ENCODE measurements at places on chromosomes 6 and 20.

DNA sequence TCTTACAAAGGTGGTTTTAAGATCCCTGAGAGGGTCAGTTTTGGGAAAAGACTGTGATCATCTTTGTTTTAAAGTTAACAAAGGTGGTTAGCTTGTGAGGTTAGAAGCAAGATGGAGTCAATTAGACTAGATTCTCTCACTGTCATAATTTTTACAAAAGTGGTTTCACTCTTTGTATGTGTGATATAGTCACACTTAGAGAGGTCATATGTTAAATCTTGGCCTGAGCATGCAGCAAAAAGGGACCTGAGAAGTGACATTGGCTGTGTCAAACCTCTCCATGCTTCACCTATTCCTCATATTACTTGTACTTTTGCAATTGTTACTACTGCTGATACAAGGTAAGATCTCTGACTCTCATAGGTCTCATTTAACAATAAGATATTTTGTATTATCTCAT lies 368.0 kb downstream of the TBC1D32 start:
- no peak for DNase-seq

- no peak for DNase-seq
These were observed 37.1 kb downstream of the GPR6 start for GRCh38 chr6:110015206-110015605.

GRCh38 chr6:157741321-157741947 lies 81.6 kb upstream of the SNX9 start:
- DNase-seq = no peak

DNA sequence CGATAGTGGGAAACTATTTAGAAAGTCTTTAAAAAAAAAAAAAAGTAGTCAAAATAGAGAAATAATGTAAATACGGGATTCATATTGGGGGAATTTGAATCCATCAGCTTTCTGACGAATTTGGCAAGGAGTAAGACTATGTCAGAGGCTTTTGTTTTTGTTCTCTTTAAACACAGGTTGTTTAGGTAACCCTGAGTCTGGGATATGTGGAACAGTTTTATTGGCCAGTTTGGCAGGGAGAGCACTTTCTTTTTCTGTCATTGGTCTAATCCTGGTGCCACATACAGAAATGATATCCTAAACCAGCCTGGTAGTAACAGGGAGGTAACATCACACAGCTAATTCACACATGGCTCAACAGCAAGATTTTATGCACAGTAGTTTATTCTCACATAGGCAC lies 27.7 kb downstream of the HAO1 start:
- no peak for DNase-seq

DNA sequence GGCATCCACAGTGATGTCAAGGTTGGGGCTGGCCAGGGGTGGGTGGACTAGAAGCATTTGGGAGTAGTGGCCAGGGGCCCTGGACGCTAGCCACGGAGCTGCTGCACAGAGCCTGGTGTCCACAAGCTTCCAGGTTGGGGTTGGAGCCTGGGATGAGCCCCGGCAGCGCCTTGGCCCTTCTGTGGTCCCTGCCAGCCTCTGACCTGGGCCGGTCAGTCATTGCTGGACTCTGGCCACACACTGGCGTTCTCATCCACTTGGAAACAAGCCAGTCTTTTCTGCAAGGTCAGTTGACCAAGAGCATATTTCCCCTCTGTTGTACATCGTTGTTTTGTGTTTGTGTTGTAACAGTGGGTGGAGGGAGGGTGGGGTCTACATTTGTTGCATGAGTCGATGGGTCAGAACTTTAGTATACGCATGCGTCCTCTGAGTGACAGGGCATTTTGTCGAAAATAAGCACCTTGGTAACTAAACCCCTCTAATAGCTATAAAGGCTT lies 8.4 kb downstream of the PSMA7 start:
- DNase-seq = no peak

GRCh38 chr20:9214685-9215084 lies 145.8 kb downstream of the PLCB4 start:
- no peak for DNase-seq

DNA sequence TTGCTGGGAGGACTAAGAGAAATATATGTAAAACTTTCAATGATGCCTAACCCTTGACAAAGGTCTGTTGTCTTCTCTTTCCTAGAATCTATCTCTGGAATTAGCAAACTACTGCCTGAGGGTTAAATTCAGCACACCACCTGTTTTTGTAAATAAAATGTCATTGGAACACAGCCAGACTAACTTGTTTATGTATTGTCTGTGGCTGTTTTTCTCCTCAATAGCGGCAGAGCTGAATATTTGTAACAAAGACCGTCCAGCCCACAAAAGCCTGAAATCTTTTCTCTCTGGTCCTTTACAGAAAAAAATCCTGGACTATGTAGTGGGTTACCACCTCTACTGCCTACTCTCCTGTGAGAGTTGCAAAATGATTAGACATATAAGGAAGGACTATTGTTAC lies 33.3 kb upstream of the SYNDIG1 start:
- DNase-seq = no peak

- DNase-seq = no peak
These were observed 119.9 kb downstream of the FOXA2 start for GRCh38 chr20:22464312-22465003.

DNA sequence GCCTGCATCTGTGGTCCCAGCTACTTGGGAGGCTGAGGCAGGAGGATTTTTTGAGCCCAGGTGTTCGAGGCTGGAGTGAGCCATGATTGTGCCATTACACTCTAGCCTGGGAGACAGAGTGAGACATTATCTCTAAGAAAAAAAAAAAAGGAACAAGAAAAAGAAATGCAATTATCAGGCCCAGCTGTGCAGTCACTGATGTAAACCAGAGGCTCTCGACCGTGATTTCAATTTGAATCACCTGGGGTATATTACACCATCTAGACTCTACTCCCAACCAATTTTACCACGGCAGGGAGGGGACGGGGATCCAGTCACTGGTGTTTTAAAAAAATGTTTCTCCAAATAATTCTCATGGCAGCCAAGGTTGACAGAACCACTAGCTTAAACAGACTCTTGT lies 48.8 kb upstream of the NKX2-2 start:
- no peak for DNase-seq

DNA sequence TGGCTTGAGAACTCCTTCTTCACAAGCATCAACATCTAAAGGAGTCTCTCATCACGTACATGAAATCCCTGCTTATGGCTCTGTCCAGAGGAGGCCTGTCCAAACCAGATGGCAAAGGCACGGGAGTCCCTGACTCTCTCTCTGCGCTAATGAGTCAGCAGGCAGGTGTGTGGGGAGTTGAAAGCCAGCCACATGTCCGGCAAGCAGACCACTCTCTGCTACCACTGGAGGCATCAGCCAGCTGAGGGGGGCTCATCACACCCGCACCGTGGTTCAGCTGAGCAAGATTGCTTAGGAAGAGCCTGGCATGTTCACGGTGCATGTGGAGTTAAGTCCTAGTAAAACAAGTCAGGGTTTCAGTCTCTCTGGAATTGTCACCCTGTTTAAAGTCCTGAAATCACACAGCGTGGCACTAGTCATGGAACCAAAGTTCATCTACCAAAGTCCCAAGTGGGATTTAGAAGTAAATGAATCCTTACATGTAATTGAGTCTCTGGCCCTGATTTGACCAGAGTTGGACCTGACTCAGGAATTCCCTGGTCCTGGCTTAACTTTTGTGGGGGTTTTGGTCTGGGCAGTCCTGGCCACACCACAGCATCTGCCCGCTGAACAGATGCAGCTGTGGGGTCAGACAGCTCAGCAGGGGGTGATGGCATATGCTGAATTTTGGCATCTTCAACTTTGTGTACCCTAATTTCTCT lies 155.2 kb upstream of the RIN2 start:
- no peak for DNase-seq

GRCh38 chr6:53361549-53362031 lies 12.8 kb upstream of the ELOVL5 start:
- DNase-seq = no peak

- DNase-seq = no peak
These were observed 40.6 kb downstream of the LYRM2 start for GRCh38 chr6:89597988-89598387.

DNA sequence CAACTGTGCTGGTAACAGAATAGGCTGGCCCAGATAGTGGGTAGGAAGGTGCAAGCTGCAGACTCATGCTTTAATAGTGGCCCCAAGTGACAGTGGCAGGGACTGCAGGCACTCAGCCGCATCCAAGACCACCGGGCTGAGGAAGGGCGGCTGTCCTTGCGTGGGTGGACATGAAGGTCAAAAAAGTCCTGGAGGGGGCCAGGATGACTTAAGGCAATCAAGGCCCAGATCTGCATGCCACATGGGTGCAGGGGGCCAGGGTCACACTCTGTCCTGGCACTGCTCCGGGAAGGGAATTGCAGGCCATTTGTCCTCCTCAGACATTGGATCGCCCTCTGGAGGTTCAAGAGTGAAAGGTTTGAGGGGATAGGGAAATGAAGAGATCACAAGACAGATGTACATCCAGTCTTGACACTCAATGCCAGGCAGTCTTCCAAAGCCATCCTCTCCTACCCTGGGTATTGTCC lies 10.4 kb upstream of the VNN2 start:
- peak; percentile 24 for DNase-seq

- no peak for DNase-seq
These were observed 77.3 kb downstream of the GRM4 start for GRCh38 chr6:34068462-34069044.

DNA sequence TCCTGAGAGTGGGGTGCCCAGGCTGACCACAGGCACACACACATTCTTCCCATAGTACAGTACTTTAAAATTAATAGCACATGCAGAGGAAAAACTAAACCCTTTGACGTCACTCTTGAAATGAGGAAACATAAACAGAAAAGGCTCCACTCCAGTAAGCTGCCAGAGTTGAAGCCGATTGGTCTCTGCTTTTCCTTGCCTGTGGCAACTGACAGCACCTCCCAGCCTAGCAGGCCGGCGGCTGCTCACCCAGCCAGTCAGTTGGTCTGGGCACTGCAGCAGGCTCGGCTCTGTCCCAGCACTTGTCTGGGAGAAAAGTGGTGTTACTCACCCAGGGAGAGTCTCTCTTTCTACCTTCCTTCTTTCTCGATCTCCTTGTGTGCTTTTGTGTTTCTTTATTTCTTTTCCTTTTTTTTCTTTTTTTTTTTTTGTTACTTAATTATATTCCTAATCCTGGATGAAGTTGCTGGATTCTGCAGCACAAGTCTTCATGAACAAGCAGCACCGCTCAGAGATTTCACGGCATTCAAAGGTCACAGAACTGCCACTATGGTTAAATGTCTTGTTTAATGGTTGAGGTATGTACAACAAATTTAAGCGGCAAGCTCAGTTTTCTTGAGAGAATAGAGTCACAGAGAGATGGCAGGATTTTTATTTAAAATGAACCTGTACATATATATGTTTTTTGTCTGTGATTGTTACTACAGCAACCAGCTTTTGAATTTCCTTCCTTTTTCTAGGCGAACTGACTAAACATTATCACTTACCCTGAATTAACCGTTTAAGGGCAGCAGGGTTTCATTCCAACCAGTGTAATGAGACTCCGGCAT lies at the start of gene PDE7B:
Gene PDE7B, plus strand, starts transcription at position 260 of the 830 bp plus-strand sequence.
- DNase-seq = peak; percentile 56

DNA sequence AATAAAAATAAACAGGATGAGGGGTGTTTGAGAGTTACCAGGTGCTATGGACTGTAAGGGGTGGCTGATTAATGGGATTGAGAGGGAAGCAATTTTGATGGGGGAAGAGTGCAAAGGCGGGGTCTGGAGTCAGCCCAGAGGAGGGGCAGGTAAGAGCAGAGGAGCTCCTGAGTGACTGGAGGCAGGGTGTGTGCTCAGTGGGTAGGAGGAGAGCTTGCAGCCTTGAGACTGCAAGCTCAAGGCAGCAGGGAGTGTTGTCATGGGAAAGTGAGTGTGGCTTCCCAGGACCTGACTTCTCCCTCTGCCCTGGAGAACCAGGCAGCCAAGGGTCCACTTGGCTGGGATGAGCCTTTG lies 54.2 kb downstream of the RAB44 start:
- no peak for DNase-seq

DNA sequence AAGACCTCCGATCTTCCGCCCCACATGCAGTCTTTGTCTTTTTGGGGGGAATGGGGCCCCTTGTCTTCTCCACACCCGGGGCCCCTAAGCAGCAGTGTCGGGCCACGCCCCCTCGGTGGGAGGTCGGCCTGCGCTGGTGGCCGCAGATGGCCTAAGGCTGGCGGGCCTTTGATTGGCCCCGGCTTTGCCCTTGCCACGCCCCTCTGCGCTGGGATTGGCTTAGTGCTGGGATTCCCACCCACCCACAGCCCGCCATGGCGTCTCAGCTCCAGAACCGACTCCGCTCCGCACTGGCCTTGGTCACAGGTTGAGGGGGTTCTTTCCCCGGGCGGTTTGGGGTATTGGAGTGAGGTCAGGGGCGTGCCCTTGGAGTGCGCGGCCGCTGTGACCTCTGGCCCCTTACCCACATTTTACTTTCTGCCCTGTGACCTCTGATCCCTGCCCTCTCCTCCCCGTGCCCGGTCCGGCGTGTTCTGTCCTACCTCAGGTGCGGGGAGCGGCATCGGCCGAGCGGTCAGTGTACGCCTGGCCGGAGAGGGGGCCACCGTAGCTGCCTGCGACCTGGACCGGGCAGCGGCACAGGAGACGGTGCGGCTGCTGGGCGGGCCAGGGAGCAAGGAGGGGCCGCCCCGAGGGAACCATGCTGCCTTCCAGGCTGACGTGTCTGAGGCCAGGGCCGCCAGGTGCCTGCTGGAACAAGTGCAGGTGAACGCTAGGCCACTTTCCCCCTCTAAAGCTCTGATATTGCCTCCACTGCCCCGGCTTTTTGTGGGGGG lies at the start of gene HSD17B8:
Gene HSD17B8, plus strand, starts transcription at position 241 of the 776 bp plus-strand sequence. Its CDS starts 14 bp downstream, at position 255.
- DNase-seq = peak; percentile 97

DNA sequence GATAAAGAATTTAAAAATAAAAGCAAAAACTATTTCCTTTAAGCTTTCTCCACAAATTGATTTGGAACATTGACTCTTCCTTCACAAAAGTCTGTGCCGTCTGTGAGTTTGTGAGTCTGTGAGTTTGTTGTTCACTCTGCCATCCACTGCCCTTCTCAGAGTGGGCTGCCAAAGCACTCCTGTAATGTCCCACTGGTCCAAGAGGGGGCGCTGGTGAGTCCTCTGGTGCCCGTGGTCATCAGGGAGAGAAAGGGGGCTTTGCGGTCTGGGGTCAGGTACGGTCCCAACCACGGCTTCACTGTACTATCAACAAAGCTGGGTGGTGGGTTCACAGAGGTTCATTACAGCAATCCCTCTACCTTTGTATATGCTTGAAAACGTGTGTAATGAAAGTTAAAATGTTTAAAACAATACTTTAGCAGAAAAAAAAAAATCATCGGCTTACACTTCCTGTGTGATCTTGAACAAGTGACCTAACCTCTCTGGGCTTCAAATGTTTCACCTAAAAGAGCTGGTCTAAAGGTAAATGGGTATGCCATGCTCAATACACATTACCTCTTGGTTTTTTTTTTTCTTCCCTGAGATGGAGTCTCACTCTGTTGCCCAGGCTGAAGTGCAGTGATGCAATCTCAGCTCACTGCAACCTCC lies 5.6 kb upstream of the ANKRD60 start:
- DNase-seq = peak; percentile 77

GRCh38 chr20:1566701-1567100 lies 9.2 kb upstream of the SIRPD start:
- no peak for DNase-seq

DNA sequence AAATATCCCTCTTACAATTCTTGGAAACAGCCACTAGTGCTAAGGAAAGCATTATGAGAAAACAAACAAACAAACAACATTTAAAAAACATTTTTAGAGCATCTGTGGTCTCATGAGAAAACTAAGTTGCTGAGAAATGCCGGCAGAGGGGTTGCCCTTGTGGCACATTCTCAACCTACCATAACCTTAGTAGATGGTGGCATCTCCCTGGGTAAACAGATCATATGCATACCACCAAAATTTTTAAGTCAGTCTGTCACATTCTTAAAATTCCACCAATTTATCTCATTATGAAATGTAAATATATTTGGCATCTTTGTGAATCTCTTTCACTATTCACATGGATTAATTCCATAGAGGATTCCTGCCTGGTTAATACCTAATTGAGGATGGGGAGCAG lies 575.7 kb upstream of the MARCKS start:
- DNase-seq = no peak

- DNase-seq = no peak
These were observed at the start of gene ZBP1 for GRCh38 chr20:57620274-57620990. Gene ZBP1, minus strand, starts transcription at chr20:57620426. Its CDS starts 131 bp downstream, at chr20:57620295.
